Pancreas (tissue), 10 donors: ENCODE measurements at places on chromosomes 13 and 19.

GRCh38 chr13:112443191-112443994 is 67.2 kb downstream of the SPACA7 start:
- no peak for DNase-seq

DNA sequence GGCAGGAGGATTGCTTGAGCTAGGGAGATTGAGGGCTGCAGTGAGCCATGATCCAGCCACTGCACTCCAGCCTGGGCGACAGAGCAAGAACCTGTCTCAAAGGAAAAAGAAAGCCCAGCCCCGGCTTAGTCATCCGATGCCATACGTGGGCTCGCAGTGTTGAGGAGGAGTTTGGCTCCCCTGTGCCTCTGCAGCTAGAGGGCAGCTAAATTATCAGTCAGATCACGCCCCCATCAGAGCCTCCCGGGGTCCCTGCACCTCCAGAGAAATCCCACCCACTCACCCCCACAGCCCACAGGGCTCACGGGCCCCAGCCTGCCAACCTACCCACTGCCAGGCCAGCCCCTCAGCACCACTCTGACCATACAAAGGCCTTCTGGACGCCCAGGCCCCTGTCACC is 27.6 kb downstream of the MAU2 start:
- DNase-seq = no peak

GRCh38 chr13:95083758-95084157 is 217.5 kb downstream of the ABCC4 start:
- no peak for DNase-seq

DNA sequence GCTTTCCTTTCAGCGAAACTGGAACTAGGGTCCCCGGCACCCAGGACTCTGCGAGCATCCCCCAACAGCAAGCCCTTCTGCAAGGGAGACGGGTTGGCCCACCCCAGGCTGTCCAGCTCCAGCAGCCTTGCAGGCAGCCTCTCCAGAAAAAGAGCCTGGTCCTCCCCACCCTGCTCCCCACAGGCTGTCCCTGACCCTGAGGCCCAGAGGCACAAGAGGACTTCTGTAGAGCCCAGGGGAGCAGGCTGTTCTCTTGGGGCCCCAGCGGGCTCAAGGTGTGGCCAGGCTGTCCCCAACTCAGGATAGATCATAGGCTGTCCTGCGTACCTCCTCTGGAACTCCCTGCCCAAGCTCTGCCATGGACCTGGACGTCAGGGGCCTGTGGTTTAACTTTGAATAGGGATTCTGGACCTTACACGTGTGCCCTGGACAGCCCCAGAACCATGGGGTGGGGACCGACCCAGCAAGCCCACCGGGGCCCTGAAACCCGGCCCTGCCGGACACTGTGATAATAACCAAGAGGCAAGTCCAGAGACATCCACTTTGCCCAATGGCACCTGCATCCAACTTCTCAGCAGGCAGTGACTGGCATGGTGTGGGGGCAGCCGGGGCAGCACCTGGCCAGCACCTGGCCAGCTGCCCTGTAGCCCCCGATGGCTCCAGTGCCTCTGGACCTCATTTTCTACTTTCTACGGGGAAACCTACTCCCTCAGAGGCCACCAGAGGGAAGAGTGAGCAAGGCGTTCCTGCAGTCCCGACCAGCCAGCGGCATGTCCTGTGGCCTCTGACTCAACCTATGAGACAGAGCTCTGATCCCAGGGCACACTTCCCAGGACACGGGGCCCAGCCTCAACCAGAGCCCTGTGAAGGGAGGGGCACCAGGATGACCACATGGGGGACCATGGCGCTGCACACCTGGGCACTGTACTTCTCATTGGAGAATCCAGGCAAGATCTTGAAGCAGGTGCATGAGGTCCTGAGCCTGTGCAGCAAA is 50.9 kb upstream of the TPM4 start:
- DNase-seq = no peak

- no peak for DNase-seq
Measured at GRCh38 chr19:58407658-58408151, 744 bp upstream of the ZNF584 start.

DNA sequence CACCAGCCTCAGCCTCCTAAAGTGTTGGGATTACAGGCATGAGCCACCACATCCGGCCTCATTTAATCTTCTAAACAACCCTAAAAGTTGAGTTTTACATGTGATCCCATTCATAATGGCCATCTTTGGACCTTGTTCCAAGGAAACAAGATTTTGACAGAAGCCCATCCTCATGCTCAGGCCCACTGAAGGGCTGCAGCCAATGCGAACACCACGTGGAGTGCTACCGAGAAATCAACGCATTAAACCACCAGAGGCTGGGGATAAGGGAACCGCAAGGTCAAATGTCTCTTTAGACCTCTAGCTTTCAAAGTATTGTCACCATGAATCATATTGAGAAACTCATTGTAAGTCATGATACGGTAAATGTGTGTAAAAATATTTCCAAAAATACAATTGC is 49.4 kb upstream of the DOCK9 start:
- DNase-seq = no peak

- no peak for DNase-seq
Measured at GRCh38 chr13:29530901-29531300, 64.6 kb downstream of the SLC7A1 start.

DNA sequence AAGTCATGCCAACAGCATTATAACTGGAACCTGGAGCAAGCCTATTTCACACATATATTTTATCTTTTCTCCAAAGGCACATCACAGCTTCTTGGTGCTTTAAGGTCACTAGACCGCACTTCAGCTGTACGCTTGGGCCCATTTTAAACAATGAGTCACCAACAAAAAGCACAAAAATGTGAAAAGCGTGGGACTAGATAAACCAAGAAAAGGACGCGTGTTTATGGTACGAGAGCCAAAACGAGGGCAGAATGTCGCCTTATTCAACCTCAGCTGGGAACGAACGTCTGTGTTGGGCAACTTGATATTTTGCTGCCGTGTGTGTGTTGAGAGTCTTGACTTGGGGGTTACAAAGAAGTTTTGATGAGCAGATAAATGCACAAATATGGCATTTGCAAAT is 9.2 kb upstream of the EHD2 start:
- DNase-seq = no peak

DNA sequence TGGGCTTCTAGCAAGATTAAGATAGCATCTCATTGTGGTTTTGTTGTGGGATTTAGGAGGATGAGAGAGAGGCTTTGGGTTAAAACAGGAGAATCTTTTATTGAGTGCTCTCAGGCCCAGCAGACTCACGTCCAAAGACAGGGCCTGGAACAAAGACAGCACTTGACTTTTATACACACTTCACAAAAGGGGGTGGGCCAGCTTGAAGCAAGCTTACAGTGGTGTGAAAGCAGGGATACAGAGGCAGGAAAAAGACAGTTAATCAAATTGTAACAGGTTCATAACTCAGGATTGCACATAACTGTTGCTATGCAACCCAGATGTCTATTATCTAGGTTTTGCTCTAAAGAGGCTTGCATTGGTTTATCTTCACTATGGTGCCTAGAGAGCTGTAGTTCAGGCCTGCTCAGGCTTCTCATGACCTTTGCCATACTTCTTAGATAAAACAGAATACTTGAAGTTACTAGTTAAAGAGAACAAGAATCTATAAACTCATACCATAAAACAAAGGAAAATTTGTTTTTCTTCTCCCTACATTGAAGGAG is 42.2 kb upstream of the CEACAM21 start:
- DNase-seq = no peak

DNA sequence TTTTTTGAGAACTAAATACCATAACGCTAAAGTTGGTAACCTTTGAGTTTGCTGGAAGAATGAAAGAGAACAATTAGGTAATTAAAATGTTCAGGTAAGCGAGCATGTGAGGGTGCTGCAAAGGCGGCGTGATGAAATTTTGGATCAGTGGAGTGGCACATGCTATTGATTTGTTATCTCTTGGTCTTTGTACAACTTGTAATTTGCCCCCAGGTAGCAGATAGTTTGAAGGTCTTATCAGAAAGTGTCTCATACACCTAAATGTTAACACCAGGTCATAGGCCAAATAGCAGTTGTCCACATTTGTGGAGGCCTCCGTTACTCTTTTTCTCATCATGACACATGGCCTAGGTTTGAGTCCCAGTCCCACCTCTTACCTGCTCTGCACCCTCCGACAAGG is 14.9 kb downstream of the ARHGAP35 start:
- no peak for DNase-seq

GRCh38 chr13:30412346-30412745 is 9.9 kb upstream of the UBE2L5 start:
- no peak for DNase-seq

GRCh38 chr19:54136086-54136863 is 1.3 kb upstream of the CNOT3 start:
- DNase-seq = no peak

DNA sequence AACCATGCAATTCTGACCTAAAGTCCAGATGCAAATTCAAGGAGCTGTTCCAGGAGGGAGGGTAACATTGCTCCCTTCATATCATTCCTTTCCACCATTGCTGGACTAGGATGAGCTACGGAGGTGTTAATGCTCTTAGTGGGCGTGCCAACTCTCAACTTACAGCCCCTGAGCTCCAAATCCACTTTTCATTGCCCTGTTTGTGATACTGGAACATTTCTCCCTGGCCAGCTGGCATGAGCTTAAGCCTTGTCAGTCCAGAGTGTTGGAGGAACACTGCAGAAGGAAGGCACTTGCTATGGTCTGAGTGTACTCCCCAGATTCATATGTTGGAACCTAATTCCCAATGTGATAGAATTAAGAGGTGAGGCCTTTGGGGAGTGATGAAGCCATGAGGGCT is 70.4 kb upstream of the FARP1 start:
- no peak for DNase-seq

- no peak for DNase-seq
Measured at GRCh38 chr19:8115805-8116396, 33.5 kb downstream of the FBN3 start.

DNA sequence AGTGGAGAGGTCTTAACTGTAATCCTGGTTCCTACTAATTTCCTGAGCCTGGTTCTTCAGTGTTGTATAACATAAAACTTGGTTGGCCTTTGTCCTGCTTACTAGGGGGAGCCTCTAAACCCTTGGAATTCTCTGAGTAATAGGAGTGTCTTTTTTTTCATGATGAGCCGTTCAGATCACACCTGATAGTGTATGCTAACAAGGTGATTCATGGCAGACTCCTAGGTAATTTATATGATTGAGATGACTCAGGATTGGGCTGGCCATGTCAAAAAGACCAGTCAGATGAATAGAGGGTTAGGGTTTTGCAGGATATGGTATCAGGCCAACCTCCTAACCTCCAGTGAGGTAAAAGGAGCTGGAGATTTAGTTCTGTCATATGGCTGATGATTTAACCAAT is 135.8 kb upstream of the KLF12 start:
- no peak for DNase-seq

DNA sequence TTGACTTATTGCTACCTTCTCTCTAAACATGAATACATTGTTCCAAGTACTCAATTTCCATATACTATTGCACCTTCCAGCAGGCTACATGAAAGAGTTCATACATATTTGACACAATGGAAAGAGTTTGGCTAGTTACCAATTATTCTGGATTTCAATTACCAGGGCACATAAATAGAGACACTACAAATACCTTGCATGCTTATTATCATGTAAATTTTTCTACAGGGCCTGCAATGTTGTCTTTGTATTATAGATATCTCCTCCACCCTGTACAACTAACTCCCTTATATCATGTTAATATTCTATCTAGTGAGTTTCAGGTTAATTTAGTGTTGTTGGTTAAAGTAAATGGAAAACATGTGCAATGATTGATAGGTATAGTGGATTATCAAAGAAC is 540.7 kb upstream of the SLITRK5 start:
- no peak for DNase-seq

DNA sequence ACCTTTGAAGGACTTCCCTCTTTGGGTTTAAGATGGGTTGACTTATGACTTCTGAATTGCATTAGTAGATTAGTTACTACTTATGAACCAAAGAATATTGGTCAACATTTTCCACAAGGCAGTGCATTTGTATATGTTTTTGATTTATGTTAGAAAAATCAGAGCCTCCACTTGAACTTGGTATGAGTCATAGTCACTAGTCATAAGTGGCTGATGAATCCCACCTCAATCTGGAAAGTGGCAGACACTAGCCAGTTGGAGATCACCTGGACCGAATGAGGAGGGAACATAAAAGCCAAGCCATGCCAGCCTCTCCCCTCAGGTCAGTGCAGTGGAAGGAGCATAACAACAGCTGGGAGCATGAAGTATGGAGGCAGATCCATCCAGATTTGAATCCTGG is 39.3 kb upstream of the SPART start:
- no peak for DNase-seq

GRCh38 chr13:36131931-36132297 is 732 bp upstream of the DCLK1 start:
- peak; percentile 6 for DNase-seq

DNA sequence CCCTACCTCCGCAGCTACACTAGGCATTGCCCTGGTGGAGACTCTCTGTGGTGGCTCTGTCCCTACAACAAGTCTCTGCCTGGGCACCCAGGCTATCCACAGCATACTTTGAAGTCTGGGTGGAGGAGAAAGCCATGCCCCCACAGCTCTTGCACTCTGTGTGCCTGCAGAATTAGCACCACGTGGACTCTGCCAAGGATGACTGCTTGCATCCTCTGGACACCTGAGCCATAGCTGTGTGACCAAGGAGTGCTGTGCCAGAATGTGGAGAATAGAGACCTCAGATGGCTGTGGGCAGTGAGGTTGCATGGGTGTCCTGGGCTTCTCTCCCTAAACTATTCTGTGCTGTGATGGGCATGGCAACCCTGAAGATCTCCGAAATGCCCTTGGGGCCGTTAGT is 21.2 kb upstream of the MCF2L start:
- no peak for DNase-seq

DNA sequence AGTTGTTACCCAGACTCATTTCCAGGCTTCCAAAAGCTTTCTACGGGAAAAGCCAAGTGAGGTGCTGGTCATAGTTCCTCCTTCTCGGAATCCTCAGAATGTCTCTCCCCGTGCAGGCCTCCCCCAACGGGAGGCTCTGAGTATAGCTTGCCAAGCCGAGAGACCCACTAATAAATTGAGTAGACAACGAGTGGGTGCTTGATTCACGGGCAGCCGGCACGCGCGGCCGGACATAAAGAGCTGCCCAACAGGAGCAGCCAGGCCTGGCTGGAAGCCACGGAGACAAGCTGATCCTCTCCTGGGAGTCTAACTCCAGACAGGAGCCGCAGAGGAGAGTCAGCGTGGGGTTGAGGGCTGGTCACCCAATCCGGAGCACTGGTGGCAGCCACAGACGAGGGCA is 43.4 kb upstream of the MEDAG start:
- no peak for DNase-seq

DNA sequence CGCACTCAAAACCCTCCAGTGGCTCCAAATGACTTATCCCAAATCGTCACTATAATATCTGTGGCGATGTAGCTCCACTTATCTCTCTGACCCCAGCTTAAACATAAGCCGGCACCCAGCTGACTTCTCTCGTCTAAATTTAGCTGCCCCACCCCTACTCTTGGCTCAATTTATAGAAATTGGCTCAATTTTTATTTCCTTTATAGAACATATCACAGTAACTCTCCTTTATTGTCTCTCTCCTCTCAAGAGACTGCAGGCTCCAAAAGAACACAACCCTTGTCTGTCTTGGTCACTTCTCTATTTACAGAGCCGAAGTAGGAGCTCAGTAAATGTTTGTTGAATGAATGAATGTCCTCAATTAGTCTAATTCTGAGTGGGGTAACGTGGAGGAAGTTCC is 805 bp downstream of the ZNF784 start:
- DNase-seq = no peak

GRCh38 chr13:98478189-98479129 is 98.4 kb downstream of the STK24 start:
- no peak for DNase-seq

- peak; percentile 41 for DNase-seq
Measured at GRCh38 chr13:88895261-88895941, 1224.2 kb downstream of the SLITRK5 start.
